Ureter (tissue), 1 donor: ENCODE measurements at places on chromosomes 7 and 10.
A peak's percentile ranks its signal among the peaks of the same experiment; 100 is the strongest.

DNA sequence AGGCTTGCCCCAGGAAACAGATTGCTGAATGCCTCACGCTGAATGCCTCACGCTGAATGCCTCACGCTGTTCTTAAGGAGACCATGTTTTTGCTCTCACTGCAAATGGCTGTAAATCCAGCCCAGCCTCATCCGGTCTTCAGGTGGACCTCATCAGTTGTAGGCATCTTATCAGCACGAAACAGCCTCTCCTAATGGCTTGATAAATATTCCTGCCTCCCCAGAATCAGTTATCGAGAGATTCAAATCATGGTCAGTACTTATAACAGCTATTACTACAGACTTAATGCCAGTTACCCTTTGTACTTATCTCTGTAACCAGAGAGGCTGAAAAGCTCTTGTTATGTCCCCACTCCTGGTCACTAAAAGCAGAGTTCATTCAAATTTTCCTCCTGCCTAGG, 290.6 kb downstream of the FZD1 start:
- no peak for DNase-seq

GRCh38 chr10:117005026-117005526, at the start of gene SHTN1:
Gene SHTN1, minus strand, starts transcription at chr10:117005187. Its CDS starts 108 bp downstream, at chr10:117005079.
- DNase-seq = peak; percentile 67

DNA sequence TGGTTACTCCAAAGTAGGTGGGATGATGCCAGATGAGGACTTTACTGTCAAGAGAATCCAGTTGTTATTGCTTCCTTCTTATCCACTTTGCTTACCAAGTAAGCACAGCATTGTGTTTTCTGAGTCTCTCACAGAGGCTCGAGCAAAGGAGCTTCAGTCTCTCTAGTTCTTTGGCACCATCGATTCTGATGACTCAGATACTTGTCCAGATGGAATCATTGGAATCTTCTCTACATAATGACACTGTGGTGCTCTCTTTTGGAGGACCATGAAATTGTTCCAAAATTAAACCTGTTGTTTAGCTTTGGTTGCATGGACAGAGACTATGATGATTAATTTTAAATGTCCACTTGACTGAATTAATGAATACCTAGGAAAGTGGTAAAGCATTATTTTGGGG, 132.6 kb downstream of the NXPH1 start:
- no peak for DNase-seq

- DNase-seq = no peak
Measured at GRCh38 chr7:107694386-107694785, 33.8 kb downstream of the SLC26A4 start.

DNA sequence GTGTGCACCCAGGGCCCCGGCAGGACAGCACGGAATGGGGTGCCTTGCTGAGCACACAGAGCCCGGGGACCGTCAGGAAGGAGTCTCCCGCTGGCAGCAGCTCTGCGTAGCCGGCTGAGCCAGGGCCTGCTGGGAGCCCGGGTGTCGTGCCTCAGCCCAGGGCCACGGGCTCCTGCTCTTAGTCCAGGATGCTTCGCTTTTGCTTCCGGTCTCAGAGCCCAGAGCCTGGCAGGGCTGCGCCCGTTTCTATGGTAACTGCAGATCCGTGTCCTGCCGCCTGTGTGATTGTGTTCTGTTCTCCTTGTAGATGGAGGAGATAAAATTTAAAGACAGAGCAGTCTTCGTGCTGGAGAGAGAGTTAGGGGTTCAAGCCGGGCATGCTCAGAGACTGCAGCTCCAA, 53.7 kb upstream of the DPYSL4 start:
- DNase-seq = no peak

- peak; percentile 12 for DNase-seq
Measured at GRCh38 chr10:111086574-111086973, 9.7 kb downstream of the ADRA2A start.

- DNase-seq = no peak
Measured at GRCh38 chr10:31709028-31709427, 219.6 kb downstream of the ARHGAP12 start.

DNA sequence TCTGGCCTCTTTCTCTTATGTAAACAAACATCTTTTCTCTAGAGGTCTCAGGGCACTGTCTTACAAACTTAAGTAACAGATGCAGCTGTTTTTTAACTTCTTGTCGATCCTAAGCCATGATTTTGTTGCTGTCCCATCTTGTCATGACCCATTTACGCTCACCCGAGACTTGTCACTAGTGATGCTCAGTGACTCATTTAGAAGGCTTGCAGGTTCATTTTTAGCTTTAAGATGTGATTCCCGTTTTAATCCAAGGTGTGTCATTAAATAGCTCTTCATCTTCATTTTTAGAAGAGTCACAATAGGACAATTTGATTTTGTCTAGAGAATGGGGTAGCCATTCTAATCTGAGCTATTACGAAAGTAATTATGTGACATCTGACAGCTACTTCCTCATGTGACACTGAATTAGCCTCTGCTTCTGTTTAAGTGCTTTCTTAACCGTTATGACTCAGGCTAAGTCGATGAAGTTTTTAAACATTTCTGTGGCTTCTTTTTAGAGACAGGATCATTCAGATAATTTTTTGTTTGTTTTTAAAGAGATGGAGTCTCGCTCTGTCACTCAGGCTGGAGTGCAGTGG, 42.7 kb downstream of the SPDYE5 start:
- DNase-seq = no peak

GRCh38 chr7:97868788-97869187, 3.4 kb downstream of the ASNS start:
- no peak for DNase-seq

DNA sequence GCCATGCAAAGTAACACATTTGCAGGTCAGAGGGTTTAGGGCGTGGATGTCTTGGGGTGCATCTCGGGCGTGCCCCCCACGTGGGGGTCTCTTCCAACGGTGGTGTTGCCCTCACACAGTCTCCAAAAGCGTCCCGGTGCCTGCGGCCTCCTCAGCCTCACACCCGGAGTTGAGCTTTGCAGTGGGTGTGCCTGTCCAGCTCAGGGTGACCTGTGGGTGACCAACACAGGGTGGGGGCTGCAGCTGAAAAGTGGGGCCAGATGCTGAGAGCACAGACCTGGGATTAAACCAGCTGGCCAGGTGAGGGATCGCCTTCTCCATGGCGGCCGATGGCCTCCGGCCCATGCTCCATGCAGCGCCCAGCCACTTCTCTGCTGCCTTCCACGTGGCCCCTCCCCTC, 63.1 kb downstream of the PWWP2B start:
- no peak for DNase-seq

DNA sequence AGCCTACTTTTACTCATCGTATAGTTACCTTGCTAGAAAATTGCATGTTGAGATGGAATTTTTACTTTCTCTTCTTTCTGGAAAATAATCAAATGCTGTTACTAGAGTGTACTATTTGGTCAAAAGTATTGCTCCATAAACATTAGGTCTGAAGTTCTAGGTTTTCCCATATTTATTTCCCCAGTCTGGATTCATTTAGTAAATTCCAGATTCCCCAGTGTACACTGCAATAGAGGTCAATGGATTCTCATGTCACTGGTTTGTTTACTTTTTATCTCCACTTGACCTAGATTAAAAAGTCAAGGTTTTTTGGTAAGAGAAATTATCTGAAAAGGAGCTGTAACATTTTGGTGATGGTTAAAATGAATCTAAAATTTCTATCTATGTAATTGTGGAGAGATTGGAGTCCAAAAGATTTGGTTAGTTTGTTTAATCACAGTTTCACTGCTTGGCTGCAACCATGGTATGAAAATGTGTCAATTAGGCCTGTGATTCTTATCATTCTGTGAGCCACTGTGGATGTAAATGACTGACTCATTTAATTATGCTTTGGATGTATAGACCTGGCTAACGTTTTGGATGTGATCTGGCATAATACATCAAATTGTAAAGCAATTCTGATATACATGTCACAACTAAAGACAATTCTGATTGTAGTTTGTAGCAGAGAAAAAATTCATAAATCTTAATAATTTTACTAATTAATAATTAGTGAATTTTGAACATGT, 32.7 kb upstream of the STEAP4 start:
- DNase-seq = no peak

DNA sequence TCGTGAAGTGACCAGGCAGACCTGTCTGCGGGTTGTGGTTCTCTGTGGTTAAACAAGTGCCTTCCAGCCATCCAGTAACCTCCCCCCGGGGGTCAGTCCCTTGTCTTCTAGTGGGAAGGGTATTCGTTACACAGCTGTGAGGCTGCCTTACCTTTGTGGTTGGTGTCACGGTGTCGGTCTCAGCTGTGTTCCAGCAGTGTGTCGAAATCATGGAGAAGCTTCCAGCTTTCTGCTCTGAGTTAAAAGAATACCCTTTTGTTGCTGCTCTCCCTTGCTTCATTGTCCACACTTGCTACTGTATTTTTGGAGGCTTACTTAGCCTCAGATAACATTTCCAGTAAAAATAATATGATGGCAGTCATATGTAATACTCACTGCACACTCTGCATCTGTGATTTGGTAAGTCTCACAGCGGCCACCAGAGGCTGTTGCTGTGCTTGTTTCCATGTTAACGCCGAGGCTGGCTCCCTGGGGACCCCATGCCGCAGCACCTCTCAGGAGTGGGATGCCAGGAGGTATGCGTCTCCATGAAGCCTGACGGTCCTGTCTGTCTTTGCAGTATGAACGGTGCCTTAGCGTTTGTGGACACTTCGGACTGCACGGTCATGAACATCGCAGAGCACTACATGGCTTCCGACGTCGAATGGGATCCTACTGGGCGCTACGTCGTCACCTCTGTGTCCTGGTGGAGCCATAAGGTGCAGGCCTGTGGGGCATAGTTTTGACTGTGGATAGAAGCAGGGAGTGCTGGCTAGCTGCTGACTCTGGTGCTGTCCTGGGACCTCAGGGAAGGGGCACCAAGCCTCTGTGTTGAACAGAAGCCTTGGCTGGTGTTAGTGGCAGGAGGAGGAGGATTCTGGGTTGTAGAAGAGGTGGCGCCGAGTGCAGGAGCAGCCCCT, 20.5 kb downstream of the EIF3B start:
- no peak for DNase-seq

- DNase-seq = no peak
Measured at GRCh38 chr10:84903320-84903719, 574.9 kb downstream of the CCSER2 start.

DNA sequence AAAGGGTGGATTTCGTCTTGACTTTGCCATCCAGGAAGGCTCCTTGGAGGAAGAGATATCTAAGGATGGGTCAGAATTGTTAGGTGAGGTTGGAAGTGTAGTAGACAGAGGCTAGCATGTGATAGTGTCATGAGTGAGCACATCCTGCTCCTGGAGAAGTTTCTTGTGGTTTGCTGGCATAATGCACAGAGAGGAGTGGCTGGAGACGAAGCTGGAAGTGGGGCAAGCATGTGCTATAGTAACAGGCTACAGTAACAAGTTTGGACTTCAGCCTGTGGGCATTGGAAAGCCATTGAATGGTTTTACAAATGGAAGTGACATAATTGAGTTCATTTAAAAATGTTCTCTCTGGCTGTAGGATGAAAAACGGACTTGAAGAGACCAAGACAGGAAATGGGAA, 175.6 kb upstream of the VWC2 start:
- DNase-seq = no peak

DNA sequence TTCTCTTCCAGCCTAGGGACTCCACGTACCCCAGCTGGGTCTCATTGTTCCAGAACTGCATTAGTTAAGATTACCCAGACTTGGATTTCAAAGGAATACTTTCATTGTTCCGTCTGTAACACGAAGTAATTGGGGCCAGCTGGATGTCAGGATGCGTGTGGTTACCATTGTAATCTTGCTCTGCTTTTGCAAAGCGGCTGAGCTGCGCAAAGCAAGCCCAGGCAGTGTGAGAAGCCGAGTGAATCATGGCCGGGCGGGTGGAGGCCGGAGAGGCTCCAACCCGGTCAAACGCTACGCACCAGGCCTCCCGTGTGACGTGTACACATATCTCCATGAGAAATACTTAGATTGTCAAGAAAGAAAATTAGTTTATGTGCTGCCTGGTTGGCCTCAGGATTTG, 21.0 kb downstream of the LRRC17 start:
- DNase-seq = peak; percentile 71

GRCh38 chr10:5594271-5595049, 69.7 kb downstream of the CALML3 start:
- DNase-seq = no peak

DNA sequence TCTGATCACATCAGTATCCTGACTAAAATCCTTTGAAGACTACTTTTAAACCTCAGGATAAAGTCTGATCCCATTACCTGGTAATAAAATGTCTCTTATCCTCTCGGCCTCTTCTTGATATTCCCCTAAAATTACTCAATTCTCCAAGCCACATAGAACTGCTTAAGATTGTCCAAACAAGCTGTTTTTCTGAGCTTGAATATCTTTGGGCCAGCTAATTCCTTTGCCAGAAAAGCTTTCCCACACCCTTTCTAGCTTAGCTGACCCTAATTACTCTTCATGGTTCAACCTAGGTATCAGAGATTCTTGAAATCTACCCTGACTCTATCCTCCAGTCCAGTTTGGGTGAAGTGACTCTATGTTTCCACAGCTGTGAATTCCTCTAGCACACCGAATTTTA, 328.6 kb downstream of the CRPPA start:
- no peak for DNase-seq

DNA sequence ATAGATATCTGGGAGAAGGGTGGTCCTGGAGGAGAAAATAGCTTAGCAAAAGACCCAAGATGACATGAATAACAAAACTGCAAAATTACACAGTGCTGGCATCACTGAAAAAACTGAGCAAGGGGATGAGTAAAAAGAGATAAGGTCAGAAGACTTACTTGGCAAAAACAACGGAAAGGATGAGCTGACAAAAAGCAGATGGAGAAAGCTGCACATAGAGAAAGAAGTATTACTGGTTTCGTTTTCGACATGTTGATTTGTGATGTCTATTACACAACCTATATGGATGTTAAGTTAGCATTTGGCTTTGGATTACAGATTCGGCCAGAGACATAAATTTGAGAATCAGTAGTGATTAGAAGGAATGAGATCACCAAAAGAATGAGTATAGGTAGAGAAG, 132.1 kb downstream of the MACC1 start:
- no peak for DNase-seq

GRCh38 chr10:59888781-59889435, 17.4 kb downstream of the CCDC6 start:
- DNase-seq = no peak

- no peak for DNase-seq
Measured at GRCh38 chr10:14587540-14588083, 187.1 kb downstream of the FAM107B start.

DNA sequence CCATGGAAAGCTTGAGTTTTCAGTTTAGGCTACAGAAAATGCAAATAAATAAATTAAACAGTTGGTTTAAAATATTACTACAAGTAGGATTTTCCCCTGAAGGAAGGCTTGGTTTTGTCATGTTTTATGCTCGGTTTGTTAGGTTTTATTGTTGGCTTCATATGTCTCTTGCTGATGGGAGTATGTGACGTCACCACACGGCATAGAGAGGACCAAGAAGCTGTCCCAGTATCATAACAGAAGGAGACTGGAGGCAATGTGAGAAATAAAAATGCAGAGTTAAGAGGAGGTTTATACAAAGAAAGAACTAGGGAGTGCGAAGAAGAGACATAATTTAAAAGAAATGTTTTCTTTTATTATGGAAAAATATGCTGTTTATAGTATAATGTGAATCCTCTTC, 24.4 kb downstream of the PCDH15 start:
- DNase-seq = no peak

- no peak for DNase-seq
Measured at GRCh38 chr10:119768455-119769094, 42.7 kb downstream of the INPP5F start.

- DNase-seq = no peak
Measured at GRCh38 chr7:104040666-104041065, 51.2 kb upstream of the RELN start.
